ENCODE measurements at places on chromosomes 13 and 19.

GRCh38 chr19:47110521-47111005 lies 3.0 kb downstream of the ZC3H4 start:
- peak; percentile 60 for DNase-seq

GRCh38 chr19:17515408-17516149 lies 4.1 kb downstream of the PGLS start:
- DNase-seq, result no peak

- DNase-seq, result no peak
Observed at GRCh38 chr19:39916236-39916635, 18.2 kb downstream of the FCGBP start.

GRCh38 chr13:52345048-52345447 lies 60.9 kb downstream of the THSD1 start:
- no peak for DNase-seq

- peak; percentile 43 for DNase-seq
Observed at GRCh38 chr13:48975101-48975855, 434 bp upstream of the FNDC3A start.

DNA sequence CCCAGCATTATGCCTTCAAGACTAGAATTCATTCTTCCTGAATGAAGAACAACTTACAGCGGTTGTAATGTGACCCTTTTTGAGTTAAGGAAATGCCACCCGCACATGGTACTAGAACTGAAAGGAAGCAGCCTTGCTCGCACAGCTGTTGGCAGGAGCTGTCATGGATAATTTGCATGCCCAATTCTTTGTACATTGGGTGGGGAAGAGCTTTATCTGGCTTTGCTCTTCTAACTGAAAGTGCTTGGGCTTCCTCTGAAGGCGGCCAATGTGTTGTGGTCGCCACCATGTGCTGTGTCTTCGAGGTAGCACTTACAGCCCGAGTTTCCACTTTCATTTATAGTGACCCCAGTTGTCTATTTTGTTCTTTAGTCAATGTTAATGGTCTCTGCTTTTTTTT lies 3.4 kb downstream of the CCNE1 start:
- DNase-seq, result no peak

DNA sequence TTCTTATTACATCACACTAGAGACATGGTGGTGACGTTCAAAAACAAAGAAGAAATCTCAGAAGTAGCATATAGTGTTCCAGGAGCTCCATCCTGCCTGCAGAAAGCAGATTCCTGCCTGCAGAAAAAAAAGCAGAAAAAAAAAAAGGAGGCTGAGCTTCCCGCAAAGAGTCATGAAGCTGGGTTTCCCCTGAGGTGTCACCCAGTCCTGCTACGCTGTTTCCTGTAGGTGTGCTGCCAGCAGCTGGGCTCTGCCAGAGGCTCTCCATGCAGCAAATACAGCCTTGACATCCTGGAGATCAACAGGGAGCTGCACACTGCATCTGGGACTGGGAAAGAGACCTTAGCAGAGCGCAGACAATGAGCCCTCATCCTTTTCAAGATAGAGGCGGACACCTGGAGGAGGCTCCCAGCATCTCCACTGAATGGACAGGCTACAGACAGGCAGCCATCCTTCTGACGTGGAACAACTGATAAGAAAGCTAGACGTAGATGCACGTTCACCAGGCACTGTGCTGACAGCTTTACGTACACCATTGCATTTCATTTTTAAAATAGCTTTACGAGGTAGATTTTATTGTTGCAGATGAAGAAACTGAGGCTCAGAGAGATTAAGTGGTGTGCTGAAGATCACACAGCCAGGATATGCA lies 350.9 kb downstream of the FOXO1 start:
- peak; percentile 61 for DNase-seq

DNA sequence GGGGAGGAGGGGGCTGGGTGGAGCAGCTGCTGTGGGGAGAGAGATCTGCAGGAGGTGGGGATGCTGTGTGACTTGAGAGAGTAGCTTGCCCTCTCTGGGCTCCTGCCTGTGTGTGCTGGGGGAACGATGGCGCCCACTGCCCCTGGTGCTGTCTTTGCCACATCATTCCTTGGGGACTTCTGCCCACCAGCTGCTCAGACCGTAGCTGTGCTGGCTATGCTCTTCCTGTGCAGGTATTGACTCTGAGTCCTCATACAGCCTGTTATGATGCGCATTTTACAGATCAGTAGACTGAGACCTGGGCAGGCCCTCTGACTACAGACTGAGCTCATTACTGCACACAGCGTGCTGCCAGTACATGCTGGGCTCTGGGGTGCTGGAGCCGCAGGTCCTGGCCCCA lies 51.1 kb downstream of the DNM2 start:
- no peak for DNase-seq

- DNase-seq, result peak; percentile 92
Observed at GRCh38 chr19:39406656-39407409, at the start of gene ZFP36. ZFP36 (plus strand) TSS chr19:39406847; CDS start chr19:39406905, 58 bp downstream.

- no peak for DNase-seq
Observed at GRCh38 chr13:40346592-40346991, 319.8 kb downstream of the FOXO1 start.

DNA sequence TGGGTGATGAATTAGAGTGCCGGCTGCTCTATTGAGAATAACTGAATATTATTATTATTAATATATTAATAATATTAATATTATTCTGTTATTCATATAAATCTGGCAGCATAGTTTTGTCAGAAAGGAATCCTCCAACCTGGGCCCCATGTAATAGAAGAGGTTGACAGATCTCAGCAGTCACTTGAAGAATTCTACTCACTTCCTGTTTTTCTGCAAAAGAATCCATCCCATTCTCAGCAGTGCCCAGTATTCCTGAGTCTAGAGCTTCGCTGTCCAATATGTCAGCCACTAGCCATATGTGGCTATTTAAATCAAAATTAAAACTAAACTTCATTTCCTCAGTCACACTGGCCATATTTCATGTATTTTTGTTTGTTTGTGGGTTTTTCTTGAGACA lies 72.4 kb upstream of the USPL1 start:
- no peak for DNase-seq

DNA sequence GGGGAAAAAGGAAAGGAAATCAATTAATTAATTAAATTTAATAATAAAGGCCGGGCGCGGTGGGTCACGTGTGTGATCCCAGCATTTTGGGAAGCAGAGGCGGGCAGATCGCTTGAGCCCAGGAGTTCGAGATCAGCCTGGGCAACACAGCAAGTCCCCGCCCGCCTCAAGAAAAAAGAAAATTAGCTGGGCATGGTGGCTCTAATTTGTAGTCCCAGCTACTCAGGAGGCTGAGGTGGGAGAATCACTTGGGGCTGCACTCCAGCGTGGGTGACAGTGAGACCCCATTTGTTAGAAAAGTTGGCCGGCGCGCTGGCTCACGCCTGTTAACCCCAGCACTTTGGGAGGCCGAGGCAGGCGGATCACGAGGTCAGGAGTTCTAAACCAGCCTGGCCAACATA lies 733 bp upstream of the CD320 start:
- no peak for DNase-seq

DNA sequence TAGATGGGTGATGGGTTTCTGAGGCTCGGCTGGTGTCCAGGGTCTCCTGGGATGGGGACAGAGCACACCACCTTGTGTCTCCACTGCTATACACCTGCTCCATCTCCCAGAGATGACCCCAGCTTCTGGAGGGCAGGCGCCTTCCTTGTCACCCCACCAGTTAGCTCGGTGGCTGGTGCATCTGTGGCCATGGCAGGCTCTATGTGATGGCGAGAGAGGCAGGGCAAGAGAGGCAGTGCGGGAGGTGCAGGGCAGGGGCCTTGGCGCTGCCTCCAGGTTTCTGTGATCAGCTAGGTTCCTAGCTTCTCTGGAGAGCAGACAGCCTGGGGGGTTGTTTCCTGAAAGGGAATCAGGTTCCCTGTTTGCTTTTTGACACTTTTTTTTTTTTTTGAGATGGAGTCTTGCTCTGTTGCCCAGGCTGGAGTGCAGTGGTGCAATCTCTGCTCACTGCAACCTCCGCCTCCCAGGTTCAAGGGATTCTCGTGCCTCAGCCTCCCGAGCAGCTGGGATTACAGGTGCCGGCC lies 69.0 kb upstream of the ZNF536 start:
- no peak for DNase-seq

DNA sequence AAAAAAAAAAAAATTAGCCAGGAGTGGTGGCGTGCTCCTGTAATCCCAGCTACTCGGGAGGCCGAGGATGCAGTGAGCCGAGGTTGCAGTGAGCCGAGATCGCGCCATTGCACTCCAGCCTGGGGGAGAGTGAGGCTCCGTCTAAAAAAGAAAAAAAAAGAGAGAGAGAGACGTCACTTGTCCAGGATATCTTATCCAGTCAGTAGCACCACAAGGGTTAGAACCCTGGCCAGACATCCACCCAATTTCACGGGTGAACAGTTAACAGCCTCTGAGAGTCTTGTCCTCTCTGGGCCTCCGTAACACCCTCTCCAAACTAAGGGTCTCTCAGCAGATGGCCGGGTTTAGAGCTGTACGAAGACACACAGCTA lies 917 bp upstream of the CLPTM1 start:
- DNase-seq, result no peak
